ENCODE measurements at places on chromosomes 11 and 22.

GRCh38 chr22:36374603-36375024 is 13.2 kb downstream of the MYH9 start:
- DNase-seq: no peak

DNA sequence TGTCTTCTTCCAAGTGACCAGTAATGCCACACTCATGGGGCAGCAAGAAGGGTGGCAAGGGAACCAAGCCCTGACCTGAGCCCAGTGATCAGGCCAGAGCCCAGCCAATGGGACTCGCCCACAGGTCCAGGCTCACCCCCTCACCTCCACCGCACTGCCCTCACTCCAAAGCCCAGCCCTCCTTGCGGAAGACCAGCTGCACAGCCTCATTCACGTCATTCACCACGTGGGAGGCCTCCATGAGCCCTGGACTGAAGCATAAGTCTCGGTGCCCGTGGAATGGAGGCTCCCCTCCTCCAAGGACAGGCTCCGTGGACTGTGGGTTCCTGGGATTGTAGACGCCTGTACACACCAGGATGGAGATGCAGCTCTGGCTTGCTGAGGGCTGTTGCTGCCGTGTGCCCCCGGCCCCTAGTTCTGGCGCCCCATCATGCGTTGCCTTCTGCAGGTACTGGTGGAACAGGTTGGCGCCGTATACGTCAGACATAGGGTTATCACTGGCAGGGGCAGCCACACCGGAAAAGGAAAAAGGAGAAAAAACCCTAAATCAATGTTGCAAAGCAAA is 16.8 kb upstream of the TMEM121B start:
- no peak for DNase-seq

GRCh38 chr22:46079093-46079860 is 71.0 kb upstream of the PPARA start:
- DNase-seq: no peak

GRCh38 chr22:26075251-26075650 is 94.0 kb upstream of the SEZ6L start:
- DNase-seq: no peak

GRCh38 chr11:117837070-117837776 is 12.7 kb upstream of the FXYD2 start:
- DNase-seq: no peak

DNA sequence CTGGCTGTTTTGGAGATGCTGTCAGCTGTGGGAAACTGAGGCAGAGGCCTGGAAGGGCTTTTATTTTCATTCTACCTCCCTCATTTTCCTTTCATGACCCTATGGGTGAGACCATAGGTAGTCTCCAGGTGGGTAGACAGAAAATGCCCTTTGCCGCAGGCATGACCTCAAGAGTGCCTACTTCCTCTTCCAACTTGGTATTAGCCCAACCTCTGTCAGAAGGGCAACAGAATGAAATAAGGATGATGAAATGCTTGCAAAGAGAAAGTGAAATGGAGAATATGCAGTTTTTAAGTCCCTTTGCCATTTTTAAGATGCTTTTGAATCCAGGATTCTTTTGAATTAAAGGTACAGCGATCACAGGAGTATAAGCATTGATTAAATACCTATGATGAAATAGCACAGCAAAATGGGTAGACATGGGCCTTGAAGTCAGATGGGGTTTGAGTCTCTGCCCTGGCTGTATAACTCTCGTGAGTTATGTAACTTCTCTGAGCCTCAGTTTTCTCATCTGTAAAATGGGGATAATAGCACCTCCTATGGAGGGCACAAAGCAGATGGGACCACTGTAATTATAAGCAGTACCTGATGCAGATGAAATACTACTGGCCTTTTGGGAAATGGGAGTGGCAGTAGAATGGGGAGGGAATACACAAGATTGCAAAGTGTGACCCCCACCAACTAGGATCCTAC is 3.7 kb downstream of the ASPHD2 start:
- DNase-seq: no peak

- DNase-seq: peak; percentile 0
Observed at GRCh38 chr11:40722179-40722795, 737.2 kb downstream of the LRRC4C start.

DNA sequence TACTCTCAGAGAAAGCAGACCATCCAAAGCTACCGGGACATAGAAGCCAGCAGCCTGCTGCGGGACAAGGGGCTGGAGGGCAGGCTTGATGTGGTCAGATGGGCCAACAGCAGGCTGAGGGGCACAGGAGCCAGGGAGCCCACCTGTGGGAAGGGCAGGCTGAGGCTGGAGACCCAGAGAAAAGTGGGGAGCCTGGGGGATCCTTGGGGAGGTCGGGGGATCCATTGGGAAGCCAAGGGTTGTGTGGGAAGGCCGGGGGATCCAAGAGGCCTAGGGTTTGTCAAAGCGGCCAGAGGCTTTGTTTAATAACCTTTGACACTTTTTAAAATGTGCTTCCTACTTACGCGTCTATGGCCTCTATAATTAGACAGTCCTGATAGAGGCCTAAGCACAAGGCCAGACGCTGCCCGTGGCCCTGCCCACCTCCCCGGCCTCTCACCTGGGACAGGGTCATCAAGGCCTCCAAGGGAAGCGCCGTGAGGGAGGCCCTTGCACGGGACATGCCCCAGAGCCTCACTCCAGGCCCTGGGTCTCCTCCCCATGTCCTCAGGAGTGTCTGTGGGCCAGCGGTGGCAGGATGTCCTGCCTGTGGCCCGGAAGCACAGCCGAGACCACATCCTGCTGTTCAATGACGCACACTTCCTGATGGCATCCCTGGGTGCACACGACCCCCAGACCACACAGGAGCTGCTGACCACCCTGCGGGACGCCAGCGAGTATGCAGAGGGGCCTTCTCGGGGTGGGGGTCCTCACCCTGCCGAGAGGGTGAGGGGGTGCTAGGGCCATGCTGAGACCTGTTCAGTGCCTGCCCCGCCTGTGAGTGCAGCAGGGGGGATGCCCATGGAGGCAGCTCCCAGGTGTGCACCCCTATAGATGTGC is 8.6 kb upstream of the GTSE1 start:
- DNase-seq: no peak

DNA sequence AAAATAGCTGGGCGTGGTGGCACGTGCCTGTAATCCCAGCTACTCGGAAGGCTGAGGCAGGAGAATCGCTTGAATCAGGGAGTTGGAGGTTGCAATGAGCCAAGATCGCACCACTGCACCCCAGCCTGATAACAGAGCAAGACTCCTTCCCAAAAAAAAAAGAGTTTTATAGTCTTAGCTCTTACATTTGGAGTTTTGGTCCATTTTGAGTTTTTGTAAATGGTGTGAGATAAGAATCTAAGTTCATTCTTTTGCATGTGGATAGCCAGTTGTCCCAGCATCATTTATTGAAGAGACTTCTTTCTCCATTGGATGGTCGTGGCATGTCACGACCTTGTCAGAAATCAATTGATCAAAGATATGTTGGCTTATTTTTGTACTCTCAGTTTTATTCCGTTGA is 34.6 kb downstream of the RNF121 start:
- no peak for DNase-seq

- DNase-seq: no peak
Observed at GRCh38 chr11:110465231-110465630, 35.5 kb downstream of the FDX1 start.

- peak; percentile 11 for DNase-seq
Observed at GRCh38 chr11:10540546-10540914, 457 bp downstream of the RNF141 start.
